Muscle of back (tissue), 13 donors: ENCODE measurements at places on chromosomes 3 and 15. TPM values are rescaled to one million over a fixed set of nuclear protein-coding genes. Genes with fewer than 3 reads are reported as not detected.

GRCh38 chr3:147388700-147389580 lies 17.4 kb downstream of the ZIC4 start:
- peak; percentile 45 for DNase-seq

Gene CTXND1
- polyA plus RNA-seq, result 0.98 TPM

DNA sequence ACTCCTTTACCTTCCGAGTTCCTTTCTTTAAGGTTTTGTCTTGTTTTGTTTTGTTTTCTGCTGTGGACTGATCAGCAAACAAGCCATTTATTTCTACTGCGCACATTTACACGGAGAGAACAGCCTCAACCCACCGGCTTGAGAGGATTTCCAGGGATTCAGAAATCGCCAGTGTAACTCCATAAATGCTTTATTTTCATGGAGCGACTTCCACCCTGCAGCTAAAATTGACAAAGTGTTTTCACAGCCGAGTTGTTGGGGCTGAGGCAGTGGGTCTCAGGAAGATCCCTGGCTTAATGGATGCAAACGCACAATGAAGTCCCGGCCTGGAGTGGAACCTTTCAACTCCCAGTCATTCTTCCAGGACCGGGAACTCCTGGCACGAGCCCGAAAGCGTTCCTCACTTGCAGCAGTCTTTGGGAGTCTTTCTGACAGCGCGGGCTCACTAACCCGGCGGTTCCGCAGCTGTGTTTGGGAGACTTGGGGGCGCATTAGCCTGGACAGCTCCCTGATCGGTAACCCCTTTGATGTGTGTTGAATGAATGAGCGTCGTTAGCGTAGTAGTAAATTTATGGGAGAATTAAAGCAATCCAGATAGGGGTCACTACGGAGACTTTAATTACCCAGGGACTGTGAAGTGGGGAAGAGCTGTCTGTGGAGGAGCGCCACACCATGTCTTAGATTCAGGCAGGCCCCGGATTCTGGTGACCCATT lies 785 bp upstream of the MYRIP start:
- no peak for DNase-seq

DNA sequence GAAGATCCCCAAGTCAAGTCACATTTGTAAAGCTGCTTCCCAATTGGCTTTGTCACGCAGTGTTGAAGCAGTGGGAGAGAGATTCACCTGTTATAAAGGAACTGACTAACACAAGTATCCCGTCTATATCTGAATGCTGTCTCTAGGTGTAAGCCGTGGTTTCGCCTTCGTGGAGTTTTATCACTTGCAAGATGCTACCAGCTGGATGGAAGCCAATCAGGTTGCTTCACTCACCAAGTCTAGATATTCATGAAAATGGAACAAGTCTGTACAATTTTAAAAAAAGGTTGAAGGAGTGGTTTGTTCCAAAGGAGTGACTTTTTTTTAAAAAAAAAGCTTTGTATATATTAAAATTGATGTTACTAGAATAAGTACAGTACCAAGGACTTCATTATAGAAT lies 11.7 kb downstream of the RBM5 start:
- DNase-seq, result no peak

Gene LMAN1L
- polyA plus RNA-seq, result not detected

DNA sequence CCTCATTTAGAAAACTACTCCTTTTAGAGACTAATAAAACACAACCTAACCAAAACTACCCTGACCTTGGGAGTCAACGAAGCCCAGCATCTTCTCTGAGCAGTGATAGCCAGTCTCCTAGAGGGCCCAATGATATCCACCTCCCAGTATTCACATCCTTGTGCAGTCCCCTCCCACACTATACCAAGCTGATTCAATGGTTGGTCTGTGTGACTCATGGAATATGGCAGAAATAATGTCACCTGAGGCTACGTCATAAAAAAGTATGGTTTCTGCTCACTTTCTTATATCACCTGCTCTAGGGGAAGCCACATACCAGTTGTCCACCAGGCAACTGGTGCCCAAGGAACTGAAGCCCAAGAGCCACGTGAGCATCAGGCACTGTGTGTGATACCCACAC lies 21.4 kb upstream of the USF3 start:
- no peak for DNase-seq

DNA sequence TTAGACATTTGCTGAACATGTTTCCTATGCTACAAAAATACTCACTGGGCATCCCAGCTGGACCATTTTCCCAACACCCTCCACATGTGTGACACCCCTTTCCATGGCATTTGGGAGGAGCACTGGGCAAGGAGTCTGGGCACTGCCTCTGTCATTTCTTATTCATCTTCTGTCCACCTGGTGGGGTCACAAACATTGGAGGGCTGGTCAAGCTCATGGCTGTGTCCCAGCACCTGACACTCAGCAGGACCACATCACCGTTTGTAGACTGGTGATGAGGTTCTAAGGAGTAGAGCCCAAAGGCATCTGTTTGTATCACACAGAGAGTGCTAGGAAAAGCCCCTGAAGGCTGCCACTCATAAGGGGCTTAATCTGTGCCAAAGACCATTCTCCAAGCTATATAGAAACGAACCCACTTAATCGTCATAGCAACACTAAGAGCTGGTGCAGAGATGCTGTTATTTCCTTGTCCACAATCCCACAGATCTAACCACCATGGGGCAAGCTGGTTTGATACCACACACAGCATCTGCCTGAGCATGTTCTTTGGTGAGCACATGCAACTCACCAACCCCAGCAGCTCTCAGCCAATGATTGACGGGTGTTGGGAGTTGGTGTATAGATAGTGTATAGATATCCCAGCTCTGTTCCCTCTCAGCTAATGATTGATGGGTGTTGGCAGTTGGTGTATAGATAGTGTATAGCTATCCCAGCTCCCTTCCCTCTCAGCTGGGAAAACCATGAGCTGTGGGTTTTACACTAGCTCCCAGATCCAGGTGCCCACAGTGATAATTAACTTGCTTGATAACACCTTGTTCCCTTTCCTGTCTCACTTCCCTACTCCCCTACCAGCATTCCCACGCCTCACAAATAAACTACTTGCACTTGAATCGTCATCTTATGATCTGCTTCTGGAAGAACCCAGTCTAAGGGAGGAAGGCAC lies 42.7 kb upstream of the ATP2B2 start:
- no peak for DNase-seq

- DNase-seq, result no peak
These were observed 8.4 kb upstream of the MYO1E start for GRCh38 chr15:59380902-59381610.

Gene ACKR2
- polyA plus RNA-seq, result 0.56 TPM

- no peak for DNase-seq
These were observed 58.8 kb downstream of the SLCO3A1 start for GRCh38 chr15:91912336-91912735.

DNA sequence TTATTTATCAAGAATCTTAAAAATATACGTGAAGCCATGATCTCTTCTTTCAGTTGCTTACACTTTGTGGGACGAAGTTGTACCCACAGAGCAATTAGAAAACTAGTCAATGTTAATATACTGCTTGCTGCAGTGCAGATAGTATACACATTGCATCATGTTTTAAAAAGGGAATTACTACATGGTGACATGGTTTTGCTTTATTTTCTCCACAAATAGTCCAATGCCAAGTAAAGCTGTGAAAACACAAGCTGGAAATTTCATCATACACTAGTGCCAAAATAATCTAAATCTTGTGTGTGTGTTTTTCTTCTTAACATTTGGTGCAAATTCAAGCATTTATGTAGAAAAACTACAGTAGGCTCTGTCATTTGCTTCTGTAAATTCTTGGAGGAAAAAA lies 233.0 kb downstream of the EPHA3 start:
- DNase-seq, result no peak

GRCh38 chr3:63232764-63233396 lies 45.2 kb upstream of the SYNPR start:
- peak; percentile 4 for DNase-seq

- DNase-seq, result no peak
These were observed at the start of gene APBA2 for GRCh38 chr15:28885630-28886430. Gene APBA2 (plus strand): TSS chr15:28885974. CDS start chr15:29053885, 167,911 bp downstream.

GRCh38 chr3:167908221-167908620 lies 172.7 kb downstream of the SERPINI1 start:
- no peak for DNase-seq

DNA sequence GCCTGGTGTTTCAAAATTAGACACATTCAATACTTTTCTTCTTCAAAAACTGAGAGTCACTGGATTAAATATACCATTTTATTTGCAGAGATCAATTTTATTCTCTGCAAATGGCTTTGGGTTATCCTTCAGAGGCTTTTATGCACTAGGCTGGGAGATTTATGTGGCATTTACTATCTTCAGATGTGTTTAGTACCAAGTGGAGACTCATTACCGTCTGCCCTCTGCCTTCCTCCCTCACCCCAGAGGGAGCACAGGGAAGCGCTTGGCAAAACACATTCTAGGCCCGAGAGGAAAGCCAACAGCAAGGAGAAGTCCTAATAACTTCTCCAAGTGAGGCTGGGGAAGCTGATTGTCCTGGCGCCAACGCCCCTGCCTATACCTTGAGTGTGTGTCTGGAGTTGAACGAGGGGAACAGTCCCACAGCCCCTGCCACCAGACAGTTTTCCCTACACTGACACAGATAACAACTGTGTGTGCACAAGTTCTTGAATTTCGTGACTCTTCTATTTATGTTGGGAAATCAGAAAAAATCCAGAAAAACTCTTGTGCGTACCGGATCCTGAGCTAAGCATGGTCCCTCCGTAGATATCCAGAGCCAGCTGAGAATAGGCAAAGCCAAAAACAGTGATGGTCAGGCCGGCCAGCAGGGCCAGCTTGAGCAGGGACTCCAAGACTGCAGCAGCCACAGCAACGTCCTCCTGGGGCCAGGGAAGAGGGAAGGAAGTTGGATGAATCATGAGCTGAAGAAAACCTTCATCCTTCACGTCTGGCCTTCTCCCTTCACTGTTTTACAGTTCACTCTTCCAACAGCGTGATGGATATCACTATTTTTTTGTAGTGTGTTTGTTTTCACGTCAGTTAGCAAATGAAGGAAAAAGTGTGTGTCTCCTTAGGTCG lies 26.6 kb downstream of the RFT1 start:
- no peak for DNase-seq

- peak; percentile 97 for DNase-seq
These were observed at the start of gene TNIK for GRCh38 chr3:171459942-171460724. Gene TNIK (minus strand): TSS chr3:171460405. CDS start chr3:171460063, 342 bp downstream.

DNA sequence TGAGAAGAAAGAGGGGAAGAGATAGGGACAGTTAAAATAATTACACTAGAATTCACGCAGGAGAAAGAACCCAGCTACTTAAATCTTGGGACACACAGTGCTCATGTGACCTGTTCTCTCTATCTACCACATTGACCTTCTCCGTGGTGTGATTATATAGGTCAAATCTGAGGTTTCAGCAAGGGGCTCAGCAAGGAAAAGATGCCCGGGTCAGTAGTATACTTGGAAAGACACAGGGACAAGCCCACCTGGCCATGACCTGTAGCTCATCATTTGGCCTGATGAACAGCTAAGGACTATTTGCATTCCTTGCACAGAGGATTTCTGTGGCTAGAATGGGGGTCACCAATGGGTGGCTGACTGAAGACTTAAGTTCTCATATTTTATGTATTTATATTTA lies 71.9 kb downstream of the SSR3 start:
- no peak for DNase-seq

- no peak for DNase-seq
These were observed 26.4 kb downstream of the USP3 start for GRCh38 chr15:63530752-63531299.

Gene NEDD4
- 16.0 TPM for polyA plus RNA-seq

Gene PLXNA1
- polyA plus RNA-seq, result 35.3 TPM

GRCh38 chr3:39809181-39809994 lies at the start of gene MYRIP:
Gene MYRIP (plus strand): TSS chr3:39809609. CDS start chr3:39900817, 91,208 bp downstream.
- DNase-seq, result no peak

GRCh38 chr3:32411442-32411841 lies 19.8 kb downstream of the CMTM7 start:
- DNase-seq, result no peak

DNA sequence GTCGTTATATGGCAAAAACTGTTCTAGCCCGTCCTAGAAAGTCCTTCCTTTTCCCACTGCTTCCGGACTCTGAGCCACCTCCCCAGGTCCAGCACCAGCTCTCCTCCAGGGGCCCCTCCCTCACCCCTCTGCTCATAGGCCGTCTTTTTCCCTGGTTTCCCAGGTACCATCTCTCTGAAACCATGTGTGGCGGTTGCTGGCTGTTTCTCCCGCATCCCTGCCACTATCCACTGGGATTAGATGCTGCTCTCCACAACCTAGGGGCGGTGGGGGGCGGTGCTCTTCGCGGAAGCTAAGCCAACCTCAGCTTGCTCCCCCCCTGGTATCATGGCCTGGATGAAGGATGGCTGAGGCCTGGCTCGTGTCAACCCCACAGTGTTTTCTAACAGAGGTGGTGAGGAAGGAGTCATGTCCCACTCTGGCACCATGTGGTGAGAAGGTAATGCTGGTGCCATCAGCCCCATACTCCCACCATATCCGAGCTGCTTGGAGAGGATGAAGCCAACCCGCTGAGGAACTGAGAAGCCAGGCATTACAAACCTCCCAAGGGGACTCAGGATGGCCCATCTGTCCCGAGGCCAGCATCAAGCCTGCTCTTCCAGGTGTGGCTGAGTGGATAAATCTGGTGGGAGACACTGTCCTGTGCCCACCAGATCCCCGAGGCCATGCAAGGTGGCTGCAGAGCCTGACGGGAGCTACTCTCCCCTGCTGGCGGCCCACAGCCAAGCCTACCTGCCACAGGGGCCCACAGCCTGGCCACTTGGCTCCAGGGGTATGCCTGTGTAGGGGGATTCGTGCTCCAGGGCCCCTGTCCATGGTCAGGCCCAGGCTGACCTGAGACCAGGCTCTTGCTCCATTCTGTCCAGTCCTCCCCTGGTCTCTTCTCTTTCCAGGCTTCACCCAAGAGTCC lies 27.9 kb upstream of the SLC41A3 start:
- no peak for DNase-seq

DNA sequence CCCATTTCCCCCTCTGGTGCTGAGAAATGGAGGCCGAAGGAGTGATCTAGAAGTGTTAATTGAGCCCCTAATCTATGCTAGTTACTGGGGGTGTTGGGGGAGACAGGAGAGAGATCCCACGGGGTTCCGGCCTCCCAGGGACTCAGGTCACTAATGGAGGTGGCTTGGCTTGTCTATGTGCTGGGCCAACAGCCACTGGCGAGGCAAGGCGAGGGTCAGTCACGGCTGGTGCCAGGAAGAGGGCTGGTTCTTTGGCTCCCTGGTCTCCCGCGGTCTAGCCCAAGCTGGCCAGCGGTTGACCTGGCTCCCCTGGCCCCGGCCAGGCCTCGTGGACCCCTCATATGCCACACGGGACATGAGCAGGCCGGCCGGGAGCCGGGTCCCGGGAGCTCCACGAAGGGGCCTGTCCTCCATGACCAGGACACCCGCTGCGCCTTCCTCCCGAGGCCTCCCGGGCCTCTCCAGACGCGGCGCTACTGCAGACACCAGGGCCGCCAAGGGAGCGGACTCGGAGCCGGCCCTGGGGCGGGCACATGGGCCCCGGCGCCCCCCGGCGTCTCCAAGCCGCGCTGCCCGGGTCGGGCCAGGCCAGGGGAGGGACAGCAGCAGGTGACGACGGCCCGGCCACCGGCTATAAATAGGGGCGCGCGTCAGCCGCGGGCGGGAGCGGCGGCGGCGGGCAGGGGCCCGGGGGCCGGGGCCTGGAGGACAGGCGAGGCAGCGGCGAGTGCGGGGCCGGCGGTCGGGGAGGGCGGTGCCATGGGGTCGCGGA lies at the start of gene ALPK3:
Gene ALPK3, plus strand, starts transcription at position 663 of the 772 bp plus-strand sequence. Its CDS starts 97 bp downstream, at position 760.
- peak; percentile 82 for DNase-seq

GRCh38 chr3:58625196-58625824 lies 41.3 kb downstream of the FAM3D start:
- no peak for DNase-seq
